ENCODE measurements at places on chromosomes 13 and 19. TPM values are rescaled to one million over a fixed set of nuclear protein-coding genes. Genes with fewer than 3 reads are reported as not detected.

SELENOW gene
- total RNA-seq = 62.0 TPM

ZNF568 gene
- total RNA-seq = 19.3 TPM

RGS9BP gene
- total RNA-seq = 1.3 TPM

NLRP5 gene
- total RNA-seq = not detected

SIGLEC12 gene
- not detected for total RNA-seq

CLEC17A gene
- total RNA-seq = not detected

FBXL3 gene
- 18.5 TPM for total RNA-seq

PEX11G gene
- total RNA-seq = 2.9 TPM

HSH2D gene
- not detected for total RNA-seq

METTL21C gene
- total RNA-seq = not detected

FGF22 gene
- total RNA-seq = 0.72 TPM

TMEM272 gene
- 0.15 TPM for total RNA-seq

FAAP24 gene
- 16.0 TPM for total RNA-seq

CCDC70 gene
- total RNA-seq = not detected

PALM gene
- 14.4 TPM for total RNA-seq

KLK4 gene
- not detected for total RNA-seq

ZIM2 gene
- total RNA-seq = not detected

CCDC169 gene
- total RNA-seq = 2.3 TPM
